ENCODE measurements at places on chromosomes 2 and 18.

DNA sequence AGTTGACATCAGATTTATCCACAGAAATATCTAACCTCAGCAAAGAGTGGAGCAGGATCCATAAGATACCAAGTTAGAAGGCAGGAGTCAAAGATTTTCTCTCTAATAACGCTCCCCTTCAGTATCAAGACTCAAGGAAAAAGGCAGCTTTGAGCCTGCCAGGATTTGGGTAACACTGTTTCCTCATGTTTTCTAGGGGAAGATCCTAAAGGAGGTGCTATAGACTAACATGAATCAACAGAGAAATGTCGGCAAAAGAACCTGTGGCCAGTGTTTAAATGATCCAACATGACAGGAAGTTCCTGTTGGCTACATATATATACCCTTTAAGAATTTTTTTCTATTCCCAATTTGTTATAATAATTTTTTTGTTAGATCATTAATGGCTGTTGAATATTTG lies 402.3 kb downstream of the TGIF1 start:
- H3K27ac ChIP-seq = no peak overlapping the region
- H3K36me3 ChIP-seq = no peaks in the 10 kb centered on the region
- H3K4me3 ChIP-seq = no peak overlapping the region
- DNase-seq = no peak
- H3K27me3 ChIP-seq = peaks cover 9% of the 10 kb centered on the region
- no peaks in the 10 kb centered on the region for H3K4me1 ChIP-seq

- peaks cover 31% of the 10 kb centered on the region for H3K27me3 ChIP-seq
- H3K27ac ChIP-seq = no peak overlapping the region
- no peaks in the 10 kb centered on the region for H3K4me1 ChIP-seq
- H3K4me3 ChIP-seq = no peak overlapping the region
- H3K36me3 ChIP-seq = no peaks in the 10 kb centered on the region
Measured at GRCh38 chr2:152566728-152567069, 150.6 kb downstream of the PRPF40A start.

GRCh38 chr2:82968358-82968757 lies 1490.7 kb downstream of the SUCLG1 start:
- H3K4me1 ChIP-seq = no peaks in the 10 kb centered on the region
- DNase-seq = no peak
- H3K36me3 ChIP-seq = no peaks in the 10 kb centered on the region
- no peak overlapping the region for H3K27ac ChIP-seq

GRCh38 chr2:191836471-191836852 lies 10.4 kb downstream of the CAVIN2 start:
- H3K36me3 ChIP-seq = no peaks in the 10 kb centered on the region
- no peak overlapping the region for H3K27ac ChIP-seq
- no peak overlapping the region for H3K4me3 ChIP-seq
- no peaks in the 10 kb centered on the region for H3K4me1 ChIP-seq

DNA sequence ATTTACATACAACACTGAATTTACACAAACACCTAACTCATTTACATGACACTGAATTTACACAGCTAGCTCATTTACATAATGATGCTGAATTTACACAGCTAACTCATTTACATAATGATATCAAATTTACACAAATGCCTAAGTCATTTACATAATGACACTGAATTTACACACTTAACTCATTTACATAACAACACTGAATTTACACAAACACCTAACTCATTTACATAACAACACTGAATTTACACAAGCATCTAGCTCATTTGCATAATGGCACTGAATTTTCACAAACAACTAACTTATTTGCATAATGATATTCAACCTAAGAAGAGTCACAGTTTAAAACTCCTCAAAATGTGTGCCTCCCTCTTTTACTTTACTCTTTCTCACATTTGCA lies 511.7 kb downstream of the GALR1 start:
- no peaks in the 10 kb centered on the region for H3K36me3 ChIP-seq
- H3K4me3 ChIP-seq = no peak overlapping the region
- H3K27me3 ChIP-seq = peaks cover 23% of the 10 kb centered on the region
- no peak overlapping the region for H3K27ac ChIP-seq
- H3K4me1 ChIP-seq = peaks cover 3% of the 10 kb centered on the region
- no peak for DNase-seq

- no peaks in the 10 kb centered on the region for H3K27me3 ChIP-seq
- H3K4me1 ChIP-seq = peaks cover 20% of the 10 kb centered on the region
- H3K36me3 ChIP-seq = no peaks in the 10 kb centered on the region
- no peak for DNase-seq
- H3K4me3 ChIP-seq = no peak overlapping the region
Measured at GRCh38 chr2:191626497-191627151, 51.3 kb upstream of the NABP1 start.

DNA sequence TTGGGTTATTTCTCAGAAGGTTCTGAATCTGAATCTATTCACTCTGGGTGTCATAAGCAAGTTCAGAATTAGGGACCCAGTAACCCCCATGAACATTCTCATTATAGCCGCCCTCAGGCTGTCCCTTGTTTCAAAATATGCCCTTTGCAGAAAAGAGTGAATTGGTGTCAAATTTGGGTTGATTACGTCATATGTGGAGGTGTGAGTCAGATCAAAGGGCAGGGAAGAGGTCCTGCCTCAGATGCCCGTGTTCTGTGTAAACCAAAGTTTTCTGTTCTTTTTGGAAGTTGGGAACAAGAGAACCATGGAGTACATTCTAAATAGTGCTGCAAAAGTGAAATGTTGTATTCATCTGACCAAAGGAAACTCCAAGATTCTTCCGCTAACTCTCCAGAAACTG lies 5.8 kb downstream of the FAM110C start:
- peaks cover 27% of the 10 kb centered on the region for H3K27me3 ChIP-seq
- H3K36me3 ChIP-seq = no peaks in the 10 kb centered on the region
- H3K4me1 ChIP-seq = peaks cover 6% of the 10 kb centered on the region
- DNase-seq = no peak

GRCh38 chr2:28068088-28068487 lies 177.6 kb downstream of the BABAM2 start:
- no peaks in the 10 kb centered on the region for H3K27me3 ChIP-seq
- H3K4me1 ChIP-seq = peaks cover 2% of the 10 kb centered on the region
- no peaks in the 10 kb centered on the region for H3K36me3 ChIP-seq
- H3K4me3 ChIP-seq = no peak overlapping the region

- peak within 1 kb of the TSS; percentile 77 for H3K27ac ChIP-seq
- no peaks in the 10 kb centered on the region for H3K27me3 ChIP-seq
- peaks cover 6% of the 10 kb centered on the region for H3K4me1 ChIP-seq
- peak; percentile 32 for DNase-seq
- H3K36me3 ChIP-seq = peaks cover 13% of the 10 kb centered on the region
Measured at GRCh38 chr18:44680273-44681075, at the start of gene SETBP1. TSS of gene SETBP1 (plus strand) at chr18:44680888. CDS start at chr18:44701347, 20,459 bp downstream.

DNA sequence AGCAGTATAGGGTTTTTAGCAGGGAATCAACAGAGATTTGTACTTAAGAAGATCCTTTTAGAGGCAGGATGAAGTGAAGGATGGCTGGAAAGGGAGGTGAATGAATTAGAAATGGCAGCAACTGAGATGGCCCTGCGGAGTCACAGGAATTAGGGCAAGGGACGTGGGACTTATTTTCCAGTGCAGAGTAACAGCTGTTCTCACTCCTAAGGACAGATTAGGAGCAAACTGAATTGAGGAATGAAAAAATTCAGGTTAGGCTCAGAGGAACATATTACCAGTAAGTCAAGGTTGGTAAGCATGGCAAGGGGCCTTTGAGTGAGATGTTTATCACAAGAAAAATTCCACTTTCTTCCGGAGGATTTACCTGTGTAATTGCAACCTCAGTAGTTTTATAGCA lies 34.4 kb downstream of the COL4A3 start:
- H3K4me3 ChIP-seq = no peak overlapping the region
- peaks cover 5% of the 10 kb centered on the region for H3K4me1 ChIP-seq
- H3K27ac ChIP-seq = no peak overlapping the region
- peaks cover 10% of the 10 kb centered on the region for H3K27me3 ChIP-seq

DNA sequence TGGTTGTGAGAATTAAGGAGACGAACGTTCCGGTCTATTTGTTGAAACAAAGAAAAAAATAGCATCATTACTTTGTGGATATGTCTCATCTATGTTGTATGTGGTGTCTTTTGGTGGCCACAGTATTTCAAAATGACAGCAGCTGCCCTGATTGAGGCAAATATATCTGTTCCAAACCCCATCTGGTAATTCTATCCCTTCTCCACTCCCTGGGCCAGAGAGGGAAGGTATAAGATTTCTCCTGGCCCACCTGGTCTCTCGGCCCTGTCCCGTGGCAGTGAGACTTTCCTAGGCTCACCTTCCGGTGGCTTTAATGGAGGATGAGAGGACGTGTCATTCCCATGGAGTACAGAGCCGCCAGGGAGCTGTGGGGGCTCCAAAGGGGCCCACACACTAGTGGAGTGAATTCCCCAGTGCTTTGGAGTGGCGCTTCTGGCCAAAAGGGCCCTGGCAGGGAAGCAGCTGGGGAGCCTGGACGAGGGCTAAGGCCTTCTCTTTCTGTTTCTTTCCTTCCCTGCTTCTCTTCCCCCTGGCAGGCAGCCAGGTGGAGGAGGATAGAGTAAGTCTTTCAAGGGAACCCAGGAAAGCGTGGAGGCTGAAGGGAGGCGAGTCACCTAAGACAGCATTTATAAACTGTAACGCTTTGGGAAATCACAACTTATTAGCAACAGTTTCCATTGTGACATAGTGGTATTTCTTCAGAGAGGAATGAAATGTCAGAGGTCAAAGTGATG lies 5.6 kb downstream of the FOSL2 start:
- peaks cover 45% of the 10 kb centered on the region for H3K4me1 ChIP-seq
- H3K27ac ChIP-seq = no peak overlapping the region
- H3K4me3 ChIP-seq = peak overlapping the region; percentile 49
- no peaks in the 10 kb centered on the region for H3K27me3 ChIP-seq
- peaks cover 29% of the 10 kb centered on the region for H3K36me3 ChIP-seq

DNA sequence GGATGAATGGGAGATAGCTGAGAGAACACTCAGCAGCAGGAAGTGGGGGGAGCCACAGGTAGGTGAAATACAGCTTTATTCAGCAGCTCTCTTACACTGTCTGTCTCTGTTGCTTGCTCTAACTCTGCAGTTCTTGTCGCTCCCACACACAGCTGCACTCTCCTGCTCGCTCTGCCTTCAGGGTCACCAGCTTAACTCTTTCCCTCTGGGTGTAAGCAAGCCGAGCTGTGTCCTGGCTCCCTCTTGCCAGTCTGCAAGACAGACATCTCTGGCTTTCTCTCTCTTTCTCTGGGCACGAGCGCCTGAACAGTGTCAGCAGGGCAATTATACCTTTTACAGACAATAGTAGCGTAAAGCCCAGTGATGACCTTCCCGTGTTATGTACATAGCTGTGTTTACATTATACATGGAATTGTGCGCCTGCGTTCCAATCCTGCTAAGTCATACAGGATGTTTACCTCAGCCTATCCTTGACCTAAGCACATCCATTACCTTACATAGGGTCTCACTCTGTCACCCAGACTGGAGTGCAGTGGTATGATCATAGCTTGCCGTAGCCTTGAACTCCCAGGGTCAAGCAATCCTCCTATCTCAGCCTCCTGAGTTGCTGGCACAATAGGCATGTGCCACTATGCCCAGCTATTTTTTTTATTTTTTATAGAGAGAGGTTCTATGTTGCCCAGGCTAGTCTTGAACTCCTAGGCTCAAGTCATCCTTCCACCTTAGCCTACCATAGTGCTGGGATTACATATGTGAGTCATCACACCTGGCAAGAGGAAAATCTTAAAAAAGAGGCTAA lies 57.8 kb upstream of the CHN1 start:
- DNase-seq = no peak
- H3K27ac ChIP-seq = no peak overlapping the region
- H3K36me3 ChIP-seq = no peaks in the 10 kb centered on the region
- no peaks in the 10 kb centered on the region for H3K27me3 ChIP-seq
- H3K4me3 ChIP-seq = no peak overlapping the region

GRCh38 chr2:231545105-231545902 lies 15.1 kb upstream of the NMUR1 start:
- H3K27ac ChIP-seq = peak overlapping the region; percentile 93
- peaks cover 8% of the 10 kb centered on the region for H3K36me3 ChIP-seq
- peaks cover 45% of the 10 kb centered on the region for H3K4me1 ChIP-seq
- H3K4me3 ChIP-seq = peak overlapping the region; percentile 88
- DNase-seq = peak; percentile 32
- no peaks in the 10 kb centered on the region for H3K27me3 ChIP-seq

DNA sequence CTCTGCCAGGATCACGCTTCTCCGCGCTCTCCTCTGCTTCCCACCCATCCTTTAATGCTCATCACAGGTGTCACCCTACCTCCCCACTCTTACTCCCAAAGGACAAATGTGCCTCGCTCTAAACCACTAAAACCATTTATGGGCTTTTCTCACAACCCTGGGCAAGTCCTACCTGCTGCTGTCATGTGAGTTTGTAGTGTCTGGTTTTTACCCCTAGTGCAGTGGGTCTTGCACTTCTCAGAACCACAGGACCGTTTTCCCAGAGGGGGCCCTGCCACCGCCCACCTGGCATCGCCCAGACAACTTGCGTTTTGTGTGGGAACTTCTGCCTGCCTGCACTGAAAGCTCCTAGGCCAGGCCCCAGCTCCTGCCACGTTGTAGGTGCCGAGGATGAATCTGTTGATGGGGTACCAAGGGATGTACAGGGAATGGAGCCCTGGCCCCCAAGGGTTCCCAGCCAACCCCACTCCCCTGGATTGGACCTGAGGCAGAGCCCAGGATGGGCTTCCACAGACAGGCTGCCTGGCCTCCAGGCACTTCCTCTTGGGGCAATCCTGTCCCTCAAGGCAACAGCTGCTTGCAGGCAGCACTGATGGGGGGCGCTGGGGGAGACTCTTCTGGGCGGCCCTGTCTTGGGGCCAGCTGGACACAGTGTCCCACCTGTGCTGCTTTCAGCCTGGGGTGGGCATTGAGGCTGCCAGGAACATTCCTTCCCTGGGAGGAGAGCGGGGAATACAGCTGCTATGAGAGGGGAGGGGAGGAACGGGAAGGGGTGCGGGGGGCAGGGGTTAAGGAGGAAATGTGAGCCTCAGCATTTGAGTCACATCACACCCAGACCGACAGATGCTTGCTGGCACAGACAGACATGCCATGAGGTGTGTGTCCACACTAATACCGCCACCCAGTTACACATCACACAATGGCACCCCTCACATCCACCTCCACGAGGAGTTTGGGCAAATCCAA lies 176.3 kb downstream of the ZFP36L2 start:
- no peak overlapping the region for H3K4me3 ChIP-seq
- peaks cover 5% of the 10 kb centered on the region for H3K36me3 ChIP-seq
- peaks cover 19% of the 10 kb centered on the region for H3K4me1 ChIP-seq
- no peak for DNase-seq

- peaks cover 56% of the 10 kb centered on the region for H3K36me3 ChIP-seq
- H3K4me1 ChIP-seq = peaks cover 72% of the 10 kb centered on the region
- no peak overlapping the region for H3K4me3 ChIP-seq
Measured at GRCh38 chr18:77088963-77089722, 43.4 kb downstream of the MBP start.

GRCh38 chr2:66929632-66930338 lies 467.3 kb upstream of the ETAA1 start:
- H3K4me1 ChIP-seq = no peaks in the 10 kb centered on the region
- H3K27me3 ChIP-seq = no peaks in the 10 kb centered on the region
- no peak overlapping the region for H3K27ac ChIP-seq
- DNase-seq = no peak
- H3K4me3 ChIP-seq = no peak overlapping the region

GRCh38 chr2:33526132-33526531 lies 49.7 kb downstream of the RASGRP3 start:
- H3K4me3 ChIP-seq = no peak overlapping the region
- H3K4me1 ChIP-seq = peaks cover 3% of the 10 kb centered on the region
- no peaks in the 10 kb centered on the region for H3K27me3 ChIP-seq
- H3K27ac ChIP-seq = no peak overlapping the region
- H3K36me3 ChIP-seq = peaks cover 5% of the 10 kb centered on the region

- H3K27me3 ChIP-seq = no peaks in the 10 kb centered on the region
- no peaks in the 10 kb centered on the region for H3K4me1 ChIP-seq
- no peaks in the 10 kb centered on the region for H3K36me3 ChIP-seq
- no peak overlapping the region for H3K27ac ChIP-seq
- H3K4me3 ChIP-seq = no peak overlapping the region
Measured at GRCh38 chr2:14716319-14716718, 83.8 kb downstream of the LRATD1 start.

- H3K27ac ChIP-seq = no peak overlapping the region
- no peaks in the 10 kb centered on the region for H3K36me3 ChIP-seq
- peaks cover 62% of the 10 kb centered on the region for H3K27me3 ChIP-seq
Measured at GRCh38 chr2:234770031-234770506, 181.7 kb upstream of the SH3BP4 start.

Measured in effector memory CD8-positive, alpha-beta T cell (primary cell).